ENCODE measurements at places on chromosomes 7 and 10. TPM values are rescaled to one million over a fixed set of nuclear protein-coding genes. Genes with fewer than 3 reads are reported as not detected.
A peak's percentile ranks its signal among the peaks of the same experiment; 100 is the strongest.

- no peak for DNase-seq
These were observed 34.2 kb upstream of the C10orf90 start for GRCh38 chr10:126704649-126705048.

GRCh38 chr7:130210181-130210935, 2.7 kb downstream of the SSMEM1 start:
- peak; percentile 31 for DNase-seq

GRCh38 chr10:63603709-63604445, 82.7 kb downstream of the REEP3 start:
- DNase-seq: no peak

DNA sequence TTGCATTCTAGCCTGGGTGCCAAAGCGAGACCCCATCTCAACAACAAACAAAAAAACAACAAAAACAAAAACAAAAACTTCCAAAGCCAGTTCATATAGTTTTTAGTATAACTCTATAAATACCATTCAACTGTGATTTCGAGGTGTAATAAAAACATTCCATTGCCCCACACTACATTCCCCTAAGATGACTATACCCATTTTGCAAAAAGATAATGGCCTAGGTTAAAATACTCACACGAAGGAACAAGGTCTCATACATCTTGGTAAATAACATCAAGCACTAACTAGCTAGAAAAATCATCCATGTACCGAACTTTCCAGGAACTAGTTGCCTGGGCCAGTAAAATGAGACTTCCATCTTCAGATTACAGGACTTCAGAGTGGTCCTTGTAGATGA, 55.4 kb downstream of the GLI3 start:
- DNase-seq: no peak

DNA sequence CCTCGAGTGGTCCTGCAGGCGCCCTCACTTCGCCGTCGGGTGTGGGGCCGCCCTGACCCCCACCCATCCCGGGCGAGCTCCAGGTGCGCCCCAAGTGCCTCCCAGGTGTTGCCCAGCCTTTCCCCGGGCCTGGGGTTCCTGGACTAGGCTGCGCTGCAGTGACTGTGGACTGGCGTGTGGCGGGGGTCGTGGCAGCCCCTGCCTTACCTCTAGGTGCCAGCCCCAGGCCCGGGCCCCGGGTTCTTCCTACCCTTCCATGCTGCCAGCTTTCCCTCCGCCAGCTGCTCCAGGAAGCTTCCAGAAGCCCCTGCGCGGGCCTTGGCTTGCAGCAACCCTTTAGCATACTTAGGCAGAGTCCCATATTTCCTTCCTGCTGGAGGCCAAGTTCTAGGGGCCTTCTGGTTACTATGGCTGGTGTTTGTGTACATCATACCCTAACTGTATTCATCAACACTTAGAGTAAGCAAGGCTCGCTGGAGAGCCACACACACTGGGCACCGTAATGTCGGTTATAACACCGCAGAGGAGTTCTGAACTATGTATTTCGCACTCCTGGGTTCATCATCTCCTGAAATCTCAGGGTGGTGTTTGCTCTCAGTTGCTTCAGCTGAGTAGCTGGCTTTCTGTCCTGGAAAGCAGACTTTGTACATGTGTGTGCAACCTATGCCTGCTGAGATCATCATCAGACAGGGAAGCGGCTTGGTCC, 471 bp downstream of the MGMT start:
- peak; percentile 49 for DNase-seq

GRCh38 chr10:103556383-103557007, 63.0 kb downstream of the NEURL1 start:
- DNase-seq: no peak

DNA sequence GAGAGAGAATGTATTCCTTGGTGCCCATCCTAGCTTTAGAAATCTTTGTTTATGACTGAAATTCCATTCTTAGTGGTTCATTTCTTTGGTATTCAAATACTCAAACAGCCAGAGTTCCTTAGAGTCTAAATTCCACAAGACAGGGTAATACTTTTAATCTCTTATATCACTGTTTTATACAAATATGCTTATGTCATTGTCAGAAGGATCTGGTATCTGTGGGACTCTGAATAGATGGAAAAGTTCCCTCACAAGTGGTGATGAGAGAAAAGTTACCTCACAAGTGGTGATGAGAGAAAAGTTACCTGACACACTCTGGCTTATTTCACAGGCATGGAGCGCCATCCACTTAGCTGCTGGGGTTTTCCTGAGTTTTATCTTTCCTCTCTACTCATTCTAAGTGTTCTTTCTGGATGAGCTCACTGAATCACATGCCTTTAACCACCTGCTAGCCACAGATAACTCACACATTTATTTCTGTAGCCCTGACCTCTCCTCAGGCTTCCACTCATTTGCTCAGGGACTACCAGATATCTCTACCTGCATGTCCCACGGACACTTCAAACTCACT, 784.0 kb downstream of the SUGCT start:
- peak; percentile 56 for DNase-seq

DNA sequence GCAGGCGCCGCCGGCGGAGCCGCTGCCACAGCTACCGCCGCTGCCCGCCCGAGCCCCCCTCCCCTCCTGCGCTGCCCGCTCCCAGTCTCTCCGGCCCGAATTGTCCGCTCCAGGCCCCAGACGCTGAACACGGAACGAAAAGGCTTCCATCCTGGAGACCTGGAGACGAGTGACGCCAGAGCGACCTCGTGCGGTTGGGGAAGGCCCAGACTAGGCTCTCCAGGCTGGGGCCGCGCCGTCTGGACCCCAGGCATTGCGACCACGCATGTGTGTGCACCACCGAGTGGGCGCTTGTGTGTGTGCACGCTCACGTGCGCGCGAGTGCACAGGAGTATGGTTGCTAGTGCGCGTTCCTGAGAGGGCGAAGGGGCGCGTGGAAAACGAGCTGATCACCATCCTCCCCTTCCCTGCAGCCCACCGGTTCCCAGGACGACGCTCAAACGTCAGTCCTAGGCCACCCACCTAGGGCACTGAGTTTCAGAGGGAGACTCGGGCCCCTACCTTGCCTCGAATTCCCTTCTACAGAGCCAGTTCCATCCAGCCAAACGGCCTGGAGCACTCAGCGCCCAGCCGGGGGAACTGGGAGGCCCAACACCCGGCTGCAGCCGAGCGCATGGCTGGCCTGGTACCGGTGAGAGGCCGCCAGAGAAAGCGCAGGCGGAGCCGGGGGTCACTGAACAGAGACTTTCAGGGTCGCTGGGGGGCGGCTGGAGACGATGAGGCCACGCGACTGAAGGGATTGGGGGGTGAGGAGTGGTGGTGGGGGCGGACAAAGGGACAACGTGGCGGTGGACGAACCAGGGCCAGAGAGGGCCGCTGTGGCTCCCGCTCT, 11.6 kb downstream of the LBX1 start:
- peak; percentile 43 for DNase-seq

- DNase-seq: no peak
These were observed 35.6 kb upstream of the INSIG1 start for GRCh38 chr7:155262031-155262430.

CTNNA3 gene
- total RNA-seq: 32.7 TPM

ATRNL1 gene
- total RNA-seq: 222 TPM

OR2A5 gene
- total RNA-seq: 3.6 TPM

PDK4 gene
- 17.6 TPM for total RNA-seq

UTF1 gene
- not detected for total RNA-seq

SMO gene
- total RNA-seq: 21.9 TPM
